ENCODE measurements at places on chromosomes 12 and 14.

GRCh38 chr12:111215881-111216280 is 153.0 kb downstream of the PHETA1 start:
- no peak for DNase-seq

DNA sequence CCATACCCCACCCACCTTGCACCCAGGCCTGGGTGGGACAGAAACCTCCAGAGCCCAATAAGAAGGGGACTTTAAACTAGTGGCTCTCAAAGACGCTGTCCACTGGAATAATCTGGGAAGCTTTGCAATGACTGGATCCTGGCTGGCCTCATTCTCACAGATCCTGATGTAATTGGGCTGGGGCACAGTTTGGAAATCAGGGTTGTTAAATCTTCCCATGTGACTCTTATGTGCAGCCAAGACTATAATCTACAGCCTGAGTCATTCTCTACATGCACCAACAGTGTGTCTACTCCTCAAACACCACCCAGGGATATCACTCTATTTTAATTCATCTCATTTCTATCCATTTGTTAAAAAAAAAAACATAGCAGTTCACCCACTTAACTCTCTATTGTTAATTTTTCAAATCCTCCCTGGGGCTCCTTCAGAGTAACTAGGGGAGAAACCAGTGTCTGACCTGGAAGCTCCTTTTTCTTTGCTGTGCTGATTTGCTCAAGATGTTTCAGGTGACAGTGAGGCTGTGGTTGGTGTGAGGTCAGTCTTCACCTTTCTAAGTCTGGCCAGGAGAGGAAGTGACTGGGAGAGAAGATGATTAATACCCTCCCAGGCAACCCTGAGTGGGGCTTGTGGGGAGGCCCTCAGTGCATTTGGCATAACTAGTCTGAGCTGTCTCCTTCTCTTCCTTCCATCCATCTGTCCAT is 211.6 kb upstream of the SFSWAP start:
- no peak for DNase-seq

- no peak for DNase-seq
Observed at GRCh38 chr12:125161712-125162022, 96.4 kb downstream of the AACS start.

GRCh38 chr12:101722392-101722791 is 16.9 kb downstream of the SYCP3 start:
- no peak for DNase-seq

GRCh38 chr12:11901701-11902524 is 168.8 kb upstream of the BCL2L14 start:
- no peak for DNase-seq

GRCh38 chr14:52902971-52903619 is 47.8 kb downstream of the FERMT2 start:
- DNase-seq: no peak

- no peak for DNase-seq
Observed at GRCh38 chr12:58361056-58361455, 419.7 kb downstream of the ATP23 start.

- DNase-seq: no peak
Observed at GRCh38 chr12:108722992-108723766, 8.1 kb downstream of the CORO1C start.

GRCh38 chr14:88324930-88325329 is 1.9 kb upstream of the KCNK10 start:
- no peak for DNase-seq

- no peak for DNase-seq
Observed at GRCh38 chr12:82174383-82174782, 183.8 kb downstream of the CCDC59 start.
